ENCODE measurements at places on chromosomes 5 and 9. TPM values are rescaled to one million over a fixed set of nuclear protein-coding genes. Genes with fewer than 3 reads are reported as not detected.

- no peak for DNase-seq
Observed at GRCh38 chr5:142977363-142978051, 207.3 kb downstream of the ARHGAP26 start.

The NPDC1 gene
- 63.9 TPM for total RNA-seq

DNA sequence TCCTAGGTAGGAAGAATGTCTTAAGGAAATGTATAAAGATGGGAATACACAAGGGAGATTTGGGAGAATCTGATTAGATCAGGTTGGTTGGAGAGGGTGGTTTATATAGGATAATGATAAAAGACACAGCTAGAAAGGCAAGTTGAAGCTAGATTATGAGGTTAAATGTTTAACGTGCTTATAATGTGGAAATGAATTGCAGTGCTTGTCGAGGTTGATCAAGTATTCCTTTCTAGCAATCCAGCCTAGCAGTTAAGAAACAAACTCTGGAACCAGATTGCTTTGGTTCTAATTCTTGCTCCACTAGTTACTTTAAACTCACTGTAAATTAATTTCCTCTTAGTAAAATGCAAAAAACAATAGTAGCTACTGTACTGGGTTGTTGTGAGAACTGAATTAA lies 76.5 kb downstream of the NIPBL start:
- no peak for DNase-seq

GRCh38 chr9:126617823-126618165 lies 4.1 kb downstream of the LMX1B start:
- no peak for DNase-seq

- DNase-seq, result no peak
Observed at GRCh38 chr9:97412626-97413385, 910 bp downstream of the TDRD7 start.

The ANKRD20A1 gene
- total RNA-seq, result 1.5 TPM

GRCh38 chr5:67425514-67425913 lies 228.9 kb upstream of the CD180 start:
- DNase-seq, result no peak

DNA sequence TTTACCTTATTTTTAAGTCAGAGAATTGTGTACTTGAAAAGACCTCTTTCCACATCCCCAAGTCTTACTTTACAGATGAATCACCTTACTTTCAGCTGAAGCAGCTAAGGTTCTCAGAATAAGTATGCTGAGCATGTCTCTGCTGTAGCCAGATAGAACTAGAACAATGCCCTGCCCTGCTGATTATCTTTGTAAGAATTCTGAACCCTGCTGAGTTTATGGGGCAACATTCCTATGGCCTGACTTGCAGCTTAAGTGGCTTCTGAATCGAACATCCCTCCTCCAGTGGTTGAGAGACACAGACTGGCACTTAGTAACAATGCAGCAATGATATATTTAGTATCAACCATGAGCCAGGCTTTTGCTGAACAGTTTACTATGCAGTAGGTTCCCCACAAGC lies 592.0 kb upstream of the WWC1 start:
- DNase-seq, result no peak

The HMGCR gene
- 10.2 TPM for total RNA-seq
